ENCODE measurements at places on chromosomes 2 and 18.

GRCh38 chr18:46310258-46310657 lies 206.1 kb downstream of the HAUS1 start:
- DNase-seq: no peak

- DNase-seq: no peak
Observed at GRCh38 chr2:120385355-120386127, 39.6 kb downstream of the INHBB start.

- no peak for DNase-seq
Observed at GRCh38 chr18:36023336-36023735, 44.0 kb downstream of the RPRD1A start.

DNA sequence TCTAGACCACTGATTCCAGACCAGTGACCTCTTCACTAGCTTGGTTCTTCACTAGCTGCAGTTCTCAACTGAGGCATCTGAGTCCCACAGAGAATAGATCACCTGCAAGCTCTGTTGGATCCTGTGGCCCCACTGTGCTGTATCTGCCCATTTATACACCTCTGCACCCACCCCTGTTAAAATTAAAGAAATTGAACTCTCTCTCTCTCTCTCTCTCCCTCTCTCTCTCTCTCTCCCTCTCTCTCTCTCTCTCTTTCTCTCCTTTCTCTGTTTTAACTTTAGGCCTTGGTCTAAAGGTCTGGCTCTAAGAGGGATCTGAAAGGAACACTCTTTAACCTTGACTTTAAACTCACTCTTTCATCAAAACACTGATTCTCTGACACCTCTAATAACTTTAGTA lies 150.5 kb downstream of the ZEB2 start:
- no peak for DNase-seq

DNA sequence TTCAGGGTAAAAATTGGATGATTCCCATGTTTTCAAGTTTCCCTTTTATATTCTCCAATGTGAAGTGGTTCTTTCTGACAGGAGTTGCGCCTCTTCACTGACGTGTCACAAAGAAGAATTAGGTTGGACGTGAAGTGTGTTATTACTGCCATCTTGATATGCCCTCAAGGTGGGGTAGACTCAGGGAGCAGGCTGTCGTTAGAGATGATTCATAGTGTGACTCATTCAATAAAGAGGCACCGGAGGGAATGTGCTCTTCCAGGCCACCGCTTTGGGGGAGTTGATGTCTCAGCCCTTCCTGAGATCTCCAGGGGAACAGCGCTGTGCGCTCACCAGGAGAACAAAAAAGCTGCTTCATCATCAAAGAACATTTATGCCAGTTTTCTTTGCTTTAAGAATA lies 3.6 kb upstream of the DGKD start:
- DNase-seq: peak; percentile 41

DNA sequence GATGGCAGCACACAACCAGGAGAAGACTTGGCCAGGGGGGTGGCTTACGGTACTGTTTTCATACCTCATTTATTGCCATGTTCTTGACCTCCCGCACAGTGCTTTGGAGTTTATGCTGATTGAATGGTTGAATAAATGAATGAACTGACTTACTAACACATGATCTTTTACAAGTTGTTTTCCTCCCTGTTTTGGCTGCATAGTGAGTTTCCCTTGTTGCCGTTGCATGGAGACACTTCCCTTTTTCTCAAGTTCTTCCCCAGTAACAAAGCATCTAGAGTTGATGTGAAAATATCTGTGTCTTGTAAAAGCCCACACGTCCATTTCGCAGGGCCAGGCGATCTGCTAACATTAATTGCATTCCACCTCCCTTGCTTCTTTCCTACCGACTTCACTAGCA lies 35.7 kb upstream of the RAB1A start:
- DNase-seq: no peak

DNA sequence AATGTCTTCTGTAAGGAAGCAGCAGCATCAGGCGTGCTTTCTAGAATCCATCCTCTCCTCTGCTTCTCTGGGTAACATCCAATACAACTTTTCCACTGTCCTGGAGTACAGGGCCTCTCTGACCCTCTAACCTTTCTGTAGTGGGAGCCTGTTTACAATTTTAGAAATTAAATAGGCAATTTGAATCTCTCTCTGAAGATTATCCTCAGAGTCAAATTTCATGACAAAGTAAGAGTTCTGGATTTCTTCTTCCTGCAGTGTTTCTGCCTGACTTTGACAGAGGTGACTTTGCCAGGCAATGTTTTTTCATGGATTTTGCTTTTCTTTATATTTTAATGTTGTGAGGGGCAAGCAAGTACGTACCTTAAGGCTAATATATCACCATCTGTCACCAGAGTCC lies 558.4 kb downstream of the PARD3B start:
- no peak for DNase-seq

DNA sequence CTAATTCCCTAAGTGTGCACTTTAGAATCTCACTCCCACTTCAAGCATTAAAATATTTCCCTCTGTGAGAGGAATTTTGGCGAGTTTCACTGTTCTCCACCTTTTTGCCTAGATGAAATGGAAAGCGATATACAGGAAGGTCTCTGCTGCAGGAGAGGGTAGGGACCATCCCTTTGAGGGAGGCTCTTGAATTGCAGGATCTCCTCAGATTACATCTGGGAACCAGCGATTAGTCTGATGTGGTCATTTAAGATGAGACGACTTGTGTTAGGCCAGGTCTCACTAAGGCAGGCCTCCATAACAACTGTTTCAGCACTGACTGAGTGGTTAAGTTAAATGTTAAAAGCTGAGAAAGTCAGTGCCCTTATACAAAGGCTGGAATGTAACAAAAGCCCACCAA lies 74.6 kb downstream of the ARL6IP6 start:
- DNase-seq: no peak

DNA sequence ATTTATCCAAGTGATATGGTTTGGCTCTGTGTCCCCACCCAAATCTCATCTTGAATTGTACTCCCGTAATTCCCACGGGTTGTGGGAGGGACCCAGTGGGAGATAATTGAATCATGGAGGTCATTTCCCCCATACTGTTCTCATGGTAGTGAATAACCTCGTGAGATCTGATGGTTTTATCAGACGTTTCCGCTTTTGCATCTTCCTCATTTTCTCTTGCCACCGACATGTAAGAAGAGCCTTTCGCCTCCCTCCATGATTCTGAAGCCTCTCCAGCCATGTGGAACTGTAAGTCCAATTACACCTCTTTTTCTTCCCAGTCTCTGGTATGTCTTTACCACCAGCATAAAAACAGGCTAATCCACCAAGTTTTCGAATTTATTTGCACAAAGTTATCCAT lies 20.3 kb upstream of the CHST10 start:
- DNase-seq: no peak

GRCh38 chr2:128783896-128784295 lies 465.2 kb upstream of the HS6ST1 start:
- DNase-seq: no peak

- DNase-seq: no peak
Observed at GRCh38 chr2:98935111-98935770, 784 bp downstream of the CRACDL start.

DNA sequence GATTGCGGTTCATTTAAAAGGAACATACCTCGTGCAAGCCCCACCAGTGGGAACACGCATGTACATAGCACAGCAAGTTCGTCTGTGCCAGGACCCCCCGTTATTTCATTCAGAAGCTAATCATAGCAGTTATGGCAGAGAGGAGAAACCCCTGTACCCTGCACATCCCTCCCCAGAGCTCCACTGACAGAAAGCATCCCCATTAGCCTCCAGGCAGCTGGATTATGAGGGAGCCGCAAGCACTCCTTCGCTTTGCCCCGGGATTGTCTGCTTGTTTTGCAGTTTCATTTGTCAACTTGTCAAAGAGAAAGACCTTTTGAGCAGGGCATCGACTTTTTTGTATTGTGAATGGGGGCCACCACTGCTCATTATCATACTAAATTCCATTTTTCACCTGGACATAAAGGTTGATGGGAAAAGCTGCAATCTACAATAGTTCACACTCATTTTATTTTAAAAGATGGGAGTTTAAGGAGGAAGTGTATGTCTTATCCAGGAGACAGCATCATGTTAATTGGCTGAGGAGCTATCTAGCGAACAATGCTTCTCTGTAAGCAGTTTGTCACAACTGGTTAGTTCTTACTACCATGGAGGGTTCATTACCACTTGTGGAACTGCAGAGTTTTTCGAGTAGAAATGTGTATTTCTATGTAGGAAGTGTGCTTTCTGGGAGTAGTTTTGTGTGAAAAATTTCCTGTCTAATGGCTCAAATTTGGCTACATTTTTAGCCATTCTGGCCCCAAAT lies 255.3 kb downstream of the THSD7B start:
- DNase-seq: no peak

- no peak for DNase-seq
Observed at GRCh38 chr2:47779426-47779790, 3.5 kb upstream of the MSH6 start.

DNA sequence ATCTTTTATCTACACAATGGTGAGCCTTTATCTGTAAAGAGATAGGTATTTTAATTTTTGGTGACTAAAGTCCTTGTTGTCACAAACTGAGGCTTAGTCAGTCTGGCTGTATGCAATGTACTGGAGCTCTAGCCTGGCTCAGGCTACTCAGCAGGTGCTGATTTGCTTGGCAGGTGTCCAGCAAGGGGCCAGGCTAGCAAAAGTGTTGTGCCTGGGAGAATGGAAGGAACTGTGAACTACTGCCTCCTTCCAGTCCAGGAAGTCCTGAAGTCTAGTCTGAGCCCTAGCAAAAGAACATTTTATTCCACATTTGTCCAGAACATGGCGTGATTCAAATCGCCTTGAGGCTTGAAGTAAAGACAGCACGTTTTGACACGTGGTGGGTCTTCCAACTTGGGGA lies 260.5 kb downstream of the CCDC85A start:
- DNase-seq: no peak

GRCh38 chr2:214481204-214481603 lies 70.3 kb downstream of the VWC2L start:
- DNase-seq: no peak

- no peak for DNase-seq
Observed at GRCh38 chr2:45218297-45218696, 209.0 kb upstream of the SIX2 start.

DNA sequence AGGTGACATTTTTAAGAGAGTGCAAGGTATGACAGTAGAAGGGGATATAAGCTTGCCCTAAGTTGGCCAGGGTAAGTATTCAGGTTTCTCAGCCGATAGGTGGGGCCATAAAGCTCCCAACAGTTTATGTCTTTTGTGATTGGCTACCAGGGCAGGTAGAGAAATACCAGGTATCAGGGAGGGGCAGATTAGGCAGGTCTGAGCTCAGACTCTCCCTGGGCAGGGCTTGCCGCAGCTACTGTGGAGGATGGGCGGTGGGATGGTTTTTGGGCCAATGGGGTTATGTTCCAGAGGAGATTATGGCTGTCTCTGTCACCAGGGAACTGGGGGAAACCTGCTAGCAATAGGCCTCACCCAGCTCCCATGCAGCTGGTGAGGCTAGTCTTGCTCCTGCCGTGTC lies 211.6 kb downstream of the PTH2R start:
- DNase-seq: no peak

- no peak for DNase-seq
Observed at GRCh38 chr2:16190446-16191270, 250.3 kb downstream of the MYCN start.

GRCh38 chr2:212034841-212035585 lies 503.6 kb downstream of the ERBB4 start:
- no peak for DNase-seq

GRCh38 chr2:20351555-20352229 lies 1.0 kb upstream of the PUM2 start:
- DNase-seq: no peak

- no peak for DNase-seq
Observed at GRCh38 chr2:18959952-18960717, 370.8 kb upstream of the NT5C1B start.

GRCh38 chr18:24491927-24492834 lies 31.7 kb downstream of the HRH4 start:
- peak; percentile 30 for DNase-seq

DNA sequence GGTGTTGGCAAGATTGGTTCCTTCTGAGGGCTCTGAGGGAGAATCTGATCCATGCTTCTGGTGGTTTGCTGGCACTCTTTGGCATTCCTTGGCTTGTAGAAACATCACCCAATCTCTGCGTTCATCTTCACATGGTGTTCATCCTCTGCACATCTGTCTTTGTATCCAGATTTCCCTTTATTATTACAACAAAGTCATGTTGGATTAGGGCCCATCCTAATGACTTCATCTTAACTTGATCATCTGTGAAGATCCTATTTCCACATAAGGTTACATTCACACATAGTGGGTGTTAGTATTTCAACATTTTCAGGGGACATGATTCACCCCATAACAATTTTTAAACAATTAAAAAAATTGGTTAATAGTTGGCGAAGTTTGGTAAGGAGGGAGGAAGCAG lies 177.4 kb upstream of the CWC22 start:
- DNase-seq: no peak

- no peak for DNase-seq
Observed at GRCh38 chr18:45166836-45167551, 448.3 kb upstream of the SLC14A2 start.

DNA sequence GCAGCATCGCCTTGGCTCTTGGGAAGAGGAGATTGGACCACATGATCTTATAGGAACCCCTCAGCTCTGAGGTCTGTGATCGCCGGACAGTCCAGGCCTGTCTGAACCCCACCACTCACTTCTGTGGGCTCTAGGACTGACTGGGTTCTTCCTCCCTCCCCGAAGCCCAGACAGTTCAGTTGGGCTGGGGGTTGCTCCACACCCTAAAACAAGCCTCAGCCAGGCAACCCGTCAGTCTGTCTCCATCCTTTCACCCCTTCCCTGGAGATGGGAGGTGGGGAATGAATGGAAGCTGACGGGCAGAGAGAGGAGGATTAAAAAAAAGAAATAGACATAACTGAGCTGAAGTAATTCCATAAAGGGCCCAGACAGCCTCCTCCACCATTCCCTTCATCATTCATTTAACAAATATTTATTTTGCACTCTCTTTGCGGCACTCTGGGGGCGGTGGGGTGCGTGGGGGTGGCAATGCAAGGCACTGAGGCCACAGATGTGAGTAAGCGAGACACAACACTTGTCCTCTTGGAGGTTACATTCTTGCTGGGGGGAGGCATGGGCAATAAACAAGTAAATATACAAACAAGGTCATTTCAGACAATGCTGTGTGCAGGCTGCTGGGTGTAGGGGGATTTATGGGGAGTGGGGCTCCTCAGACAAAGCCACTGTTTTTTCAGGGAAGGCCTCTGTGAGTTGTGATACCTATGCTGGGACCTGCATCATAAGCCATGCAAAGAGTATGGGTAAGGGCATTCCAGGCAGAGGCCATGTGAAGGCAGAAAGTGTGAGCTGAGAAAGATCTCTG lies 12.9 kb downstream of the WNT10A start:
- DNase-seq: no peak

GRCh38 chr2:106208399-106208798 lies 14.3 kb upstream of the UXS1 start:
- no peak for DNase-seq

DNA sequence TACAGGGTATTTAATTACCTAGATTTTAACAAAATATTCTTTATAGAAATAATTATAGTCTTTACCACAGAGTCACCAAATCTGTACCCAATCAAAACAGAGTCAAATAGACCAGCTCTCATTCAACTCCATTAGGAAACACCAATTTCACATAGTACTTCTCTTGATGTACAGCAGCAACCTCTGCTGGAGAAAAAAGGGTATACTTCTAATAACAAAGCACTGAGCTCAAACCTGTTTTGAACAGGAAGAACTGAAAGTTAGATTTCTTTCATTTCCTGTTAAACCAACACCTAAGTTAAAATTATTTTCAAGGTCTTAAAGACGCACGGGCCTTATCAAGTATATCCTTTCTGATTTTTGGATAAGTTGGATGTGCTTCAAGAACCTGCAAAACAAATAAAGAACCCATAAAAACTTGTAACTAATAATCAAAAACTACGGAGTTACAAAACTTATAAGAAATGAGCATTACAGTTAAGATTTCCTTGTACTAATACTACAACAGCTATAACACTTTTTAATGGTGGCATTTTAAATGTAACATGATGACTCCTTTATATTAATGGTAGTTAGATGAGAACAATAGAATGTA lies 79.0 kb downstream of the TTC21B start:
- no peak for DNase-seq
